HEK293T (cell line): ENCODE measurements at places on chromosomes 11 and 22.

DNA sequence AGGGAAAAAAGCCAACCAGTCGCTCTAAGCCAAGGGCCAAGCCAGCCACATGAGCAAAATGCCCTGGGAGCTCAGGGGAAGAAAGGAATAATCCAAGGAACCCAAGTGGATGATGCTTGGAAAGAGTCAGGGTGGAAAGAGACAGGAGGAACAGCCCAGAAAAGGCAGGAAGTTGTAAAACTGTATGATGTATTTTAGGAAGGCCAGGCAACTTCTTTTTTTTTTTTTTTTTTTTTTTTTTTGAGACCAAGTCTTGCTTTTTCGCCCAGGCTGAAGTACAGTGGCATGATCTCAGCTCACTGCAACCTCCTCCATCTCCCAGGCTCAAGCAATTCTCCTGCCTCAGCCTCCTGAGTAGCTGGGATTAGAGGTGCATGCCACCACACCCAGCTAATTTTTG lies 1.6 kb downstream of the LGALS12 start:
- DNase-seq = no peak

DNA sequence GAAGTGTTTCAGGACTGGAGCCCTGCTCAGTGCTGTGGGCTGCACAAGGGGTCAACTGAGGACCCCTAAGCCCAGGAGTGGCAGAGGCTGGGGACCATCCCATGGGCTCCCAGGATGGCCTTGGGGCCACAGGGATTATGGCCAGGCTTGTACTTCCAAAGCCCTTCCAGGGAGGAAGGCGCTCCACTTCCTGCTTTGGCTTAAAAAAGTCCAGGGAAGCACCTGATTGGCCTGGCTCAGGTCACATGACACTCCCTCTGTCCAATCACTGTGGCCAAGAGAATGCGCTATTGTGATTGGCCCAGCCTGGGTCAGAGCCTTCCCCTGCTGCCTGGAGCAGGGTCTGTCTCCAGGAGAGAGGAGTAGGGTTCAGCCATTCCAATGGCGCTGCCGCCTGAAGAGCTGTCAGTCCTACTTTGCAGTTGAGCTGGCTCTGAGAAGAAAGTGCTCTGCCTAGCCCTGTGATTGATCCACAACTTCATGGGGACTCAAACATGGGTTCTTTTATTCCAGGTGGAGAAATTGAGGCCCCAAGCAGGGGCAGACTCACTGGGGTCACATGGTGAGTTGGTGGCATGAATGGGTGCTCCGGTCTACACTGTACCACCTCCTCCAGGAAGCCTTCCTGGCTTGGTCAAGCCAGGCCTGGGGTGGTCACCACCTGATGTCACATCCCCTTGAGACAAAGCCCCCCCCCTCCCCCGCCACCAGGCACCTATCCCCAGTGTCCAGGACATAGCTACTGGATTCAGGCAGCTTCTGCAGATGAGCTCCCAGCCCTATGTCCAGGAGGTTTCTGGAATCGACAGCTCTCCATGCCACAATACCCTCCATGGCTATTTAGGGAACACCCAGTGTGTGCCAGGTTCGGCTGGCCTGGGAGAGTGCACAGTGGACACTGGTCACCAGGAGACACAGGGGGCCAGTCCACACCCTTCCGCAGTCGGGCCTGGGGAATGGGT lies 48.2 kb downstream of the RTN4R start:
- peak; percentile 43 for DNase-seq

DNA sequence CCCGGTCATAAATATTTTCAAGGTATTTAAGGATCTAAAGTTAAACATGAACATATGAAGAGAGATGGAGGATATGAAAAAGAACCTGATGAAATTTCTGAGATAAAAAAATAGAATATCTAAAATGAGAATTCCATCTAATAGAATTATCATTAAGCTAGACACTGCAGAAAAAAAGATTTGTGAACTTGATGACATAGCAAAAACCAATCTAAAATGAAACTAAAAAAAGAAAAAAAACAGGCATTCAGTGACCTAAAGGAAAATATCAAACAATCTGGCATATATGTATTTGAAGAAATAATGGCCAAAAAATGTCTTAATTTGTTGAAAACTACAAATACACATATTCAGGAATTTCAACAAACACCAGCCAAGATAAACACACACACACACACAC lies 81.6 kb upstream of the ZC3H12C start:
- DNase-seq = no peak

- no peak for DNase-seq
Observed at GRCh38 chr11:86162239-86162638, 82.3 kb upstream of the EED start.

- DNase-seq = no peak
Observed at GRCh38 chr11:121582296-121582695, 129.5 kb upstream of the SORL1-AS1 start.

DNA sequence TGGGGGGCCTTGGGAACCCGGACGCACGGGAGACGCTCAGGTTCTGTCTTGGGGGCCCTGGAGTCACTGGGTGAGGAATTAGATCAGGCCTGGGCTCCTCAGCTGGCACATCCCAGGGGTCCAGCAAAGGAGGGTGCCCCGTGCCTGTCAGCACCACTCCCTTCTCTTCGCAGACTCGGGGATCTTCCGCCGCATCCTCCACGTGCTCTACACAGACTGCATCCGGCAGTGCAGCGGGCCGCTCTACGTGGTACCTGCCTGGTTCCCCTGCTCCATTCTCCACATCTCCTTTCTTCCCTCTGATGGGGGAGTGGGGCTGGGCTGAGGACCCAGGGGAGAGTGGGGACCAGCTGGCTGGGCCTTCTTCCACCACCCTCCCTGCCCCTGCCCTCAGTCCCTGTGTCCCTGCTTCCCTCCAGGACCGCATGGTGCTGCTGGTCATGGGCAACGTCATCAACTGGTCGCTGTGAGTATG lies 6.7 kb upstream of the TAGLN start:
- no peak for DNase-seq

GRCh38 chr11:398826-399225 lies 4.8 kb downstream of the PKP3 start:
- DNase-seq = no peak

GRCh38 chr11:114909866-114910265 lies 231.5 kb downstream of the NXPE2 start:
- peak; percentile 49 for DNase-seq

DNA sequence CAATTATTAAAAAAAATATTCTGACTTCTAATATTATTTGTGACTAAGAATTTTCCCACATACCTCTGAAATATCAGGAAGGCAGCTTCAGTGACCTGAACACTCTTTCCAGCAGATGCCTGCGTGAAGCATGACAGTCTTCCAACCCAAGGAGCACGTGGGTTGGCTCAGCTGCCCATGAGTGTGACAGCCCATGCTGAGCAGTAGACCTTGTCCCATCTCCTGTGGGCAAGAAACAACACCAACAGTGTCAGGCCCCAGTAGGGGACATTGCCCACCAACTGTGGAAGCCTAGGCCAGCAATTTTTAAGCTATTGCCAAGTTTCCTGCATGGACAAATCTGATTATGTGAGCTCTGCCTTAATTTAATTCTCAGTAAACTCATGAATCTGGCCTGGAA lies 66.4 kb upstream of the OLFML1 start:
- no peak for DNase-seq

DNA sequence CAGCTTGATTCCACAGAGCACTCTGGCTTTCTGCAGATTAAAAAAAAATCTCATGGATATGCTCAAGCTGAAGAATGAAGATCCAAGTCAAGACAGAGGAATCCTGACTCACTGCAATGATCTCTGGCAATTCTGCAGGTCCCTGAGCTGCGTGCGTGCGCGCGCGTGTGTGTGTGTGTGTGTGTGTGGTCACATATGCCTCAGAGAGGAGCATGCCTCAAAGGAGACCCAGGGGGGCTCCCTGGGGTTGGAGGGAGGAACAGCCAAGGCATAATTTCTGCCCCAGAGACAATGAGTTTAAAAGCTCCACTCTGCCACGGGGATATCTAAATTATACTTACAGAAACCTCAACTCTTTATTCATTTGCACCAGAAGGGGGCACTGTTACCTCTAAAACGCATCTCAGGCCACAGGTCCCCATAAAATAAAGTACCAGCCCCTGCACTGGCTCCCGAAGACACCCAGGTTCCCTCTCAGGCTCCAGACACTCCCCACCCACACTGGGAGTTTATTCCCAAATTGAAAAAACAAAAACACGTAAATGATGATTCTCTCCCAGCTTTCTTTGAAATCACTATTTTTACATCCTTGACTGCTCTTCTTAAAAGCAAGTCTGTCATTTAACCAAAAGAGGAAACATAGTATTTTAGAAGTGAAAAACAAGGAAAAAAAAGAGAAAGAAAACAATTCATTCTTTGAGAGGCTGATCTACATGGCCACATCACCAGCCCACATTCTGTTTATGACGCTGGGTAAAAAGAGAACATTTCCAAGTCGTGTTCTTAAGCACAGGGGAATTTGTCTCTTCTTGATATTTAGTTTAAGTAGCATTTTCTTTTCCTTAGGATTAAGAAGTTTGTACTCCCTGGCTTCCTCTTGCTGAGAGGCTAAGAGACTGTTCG lies 401.0 kb downstream of the LARGE1 start:
- DNase-seq = peak; percentile 66

- peak; percentile 36 for DNase-seq
Observed at GRCh38 chr11:119774172-119774763, 45.3 kb upstream of the NECTIN1 start.

- no peak for DNase-seq
Observed at GRCh38 chr11:86644291-86644690, 28.1 kb downstream of the ME3 start.

DNA sequence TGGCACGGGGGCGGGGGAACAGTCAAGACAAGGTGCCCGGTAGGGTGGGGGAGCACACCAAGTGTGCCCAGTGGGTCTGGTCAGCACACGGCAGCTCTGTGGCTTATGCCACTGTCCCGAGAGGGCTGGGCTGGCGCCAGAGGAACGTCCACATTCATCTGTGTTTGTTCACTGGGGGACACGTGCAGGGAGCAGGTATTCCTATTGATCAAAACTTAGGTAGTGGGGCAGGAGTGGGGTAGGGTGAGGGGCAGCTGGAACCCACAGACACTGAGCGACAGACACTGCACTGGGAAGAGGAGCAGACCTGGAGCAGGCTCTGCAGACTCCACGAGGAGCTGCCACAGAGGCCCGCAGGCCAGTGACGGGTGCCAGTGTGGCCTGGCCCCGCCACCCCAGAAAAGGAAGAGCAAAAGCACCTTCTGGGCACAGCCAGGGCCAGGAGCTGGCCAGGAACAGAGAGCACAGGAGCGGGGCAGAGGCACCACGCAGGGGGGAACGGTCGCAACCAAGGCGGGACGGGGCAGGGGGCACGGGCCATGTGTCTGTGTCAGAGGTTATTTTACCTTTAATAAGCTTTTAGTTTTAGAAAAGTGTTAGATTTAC lies 2.1 kb upstream of the MOB2 start:
- no peak for DNase-seq

GRCh38 chr11:133776671-133777367 lies 68.5 kb downstream of the SPATA19 start:
- DNase-seq = no peak

GRCh38 chr22:35390933-35391332 lies 9.0 kb upstream of the MCM5 start:
- DNase-seq = no peak

- DNase-seq = no peak
Observed at GRCh38 chr11:61680622-61681221, 531 bp downstream of the DAGLA start.

DNA sequence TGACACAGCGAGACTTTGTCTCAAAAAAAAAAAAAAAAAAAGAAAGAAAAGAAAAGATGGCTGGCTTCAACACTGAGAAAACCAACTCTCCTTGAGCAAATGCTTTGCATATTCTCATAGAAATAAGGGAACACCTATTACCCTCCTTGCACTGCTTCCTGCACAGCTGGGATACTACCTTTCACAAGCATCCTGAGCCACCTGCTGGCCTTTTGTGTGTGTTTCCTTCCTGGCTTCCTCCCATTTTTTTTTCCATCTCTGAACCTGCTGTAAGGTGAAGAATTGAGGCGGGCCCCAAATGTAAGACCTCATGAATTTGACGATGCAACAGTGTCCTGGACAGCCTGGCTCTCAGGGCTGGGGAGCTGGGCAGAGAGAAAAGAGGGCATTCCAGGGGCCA lies 1.9 kb upstream of the RFPL3 start:
- no peak for DNase-seq

DNA sequence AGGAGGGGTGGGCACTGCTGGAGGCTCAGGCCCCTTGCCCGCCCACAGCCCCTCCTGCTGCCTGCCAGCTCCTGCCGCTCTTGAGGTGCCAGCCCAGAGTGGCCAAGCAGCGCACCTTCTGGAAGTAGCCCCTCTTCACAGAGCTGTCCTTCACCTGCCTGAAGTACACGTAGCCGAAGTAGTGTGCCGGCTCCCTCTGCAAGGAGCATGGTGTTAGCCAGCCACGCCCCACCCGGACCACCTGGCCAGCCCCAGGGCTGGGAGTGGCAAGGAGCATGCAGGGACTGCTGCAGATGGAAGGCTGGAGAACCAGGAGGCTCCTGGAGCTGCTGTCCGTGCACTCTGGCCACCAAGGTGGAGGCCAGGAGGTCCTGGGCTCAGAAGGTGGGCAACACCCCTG lies 9.6 kb downstream of the DENND6B start:
- DNase-seq = no peak

- DNase-seq = no peak
Observed at GRCh38 chr11:67117176-67117575, 1.9 kb upstream of the KDM2A start.

DNA sequence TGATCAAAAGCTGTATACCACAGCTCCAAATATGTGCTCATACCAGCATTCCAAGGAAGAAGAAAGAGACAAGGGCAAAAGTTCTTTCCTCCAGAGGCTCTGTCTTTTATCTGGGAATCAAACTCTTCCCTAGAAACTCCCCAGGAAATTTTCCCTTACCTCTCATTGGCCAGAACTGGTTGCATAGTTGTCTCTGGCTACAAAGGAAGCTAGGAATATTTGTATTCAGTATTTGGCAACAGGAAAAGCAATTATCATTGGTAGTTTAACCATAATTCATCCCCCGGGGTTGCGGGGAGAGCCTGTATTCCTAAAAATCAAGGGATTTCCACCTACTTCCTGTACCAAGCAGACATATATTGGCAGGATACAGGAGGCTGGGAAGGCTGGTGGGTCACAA lies 10.5 kb upstream of the ZFTA start:
- DNase-seq = no peak

DNA sequence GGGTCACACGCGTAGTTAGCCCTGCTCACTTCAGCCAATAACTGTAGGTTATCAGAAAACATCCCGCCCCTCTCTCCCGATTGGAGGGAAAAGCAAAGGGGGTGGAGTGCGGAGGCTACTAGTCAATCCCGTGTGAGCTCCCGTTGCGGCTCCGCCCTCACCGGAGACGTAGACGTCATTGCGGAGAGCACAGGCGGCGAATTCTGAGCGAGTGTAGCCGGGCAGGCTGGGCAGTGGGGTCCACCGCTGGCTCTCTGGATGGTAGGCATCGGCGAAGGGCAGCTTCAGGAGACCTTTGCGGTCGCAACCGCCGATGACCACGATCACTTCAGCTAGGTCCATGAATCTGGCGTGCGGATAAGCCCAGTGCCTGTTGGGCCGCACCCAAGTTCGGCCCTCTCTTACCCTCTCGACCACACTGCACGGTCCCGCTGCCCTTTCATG lies 4.7 kb downstream of the KLHL35 start:
- peak; percentile 84 for DNase-seq
